ENCODE measurements at places on chromosomes 1 and 21.

GRCh38 chr21:15749861-15750159 lies 20.0 kb downstream of the USP25 start:
- DNase-seq: no peak

DNA sequence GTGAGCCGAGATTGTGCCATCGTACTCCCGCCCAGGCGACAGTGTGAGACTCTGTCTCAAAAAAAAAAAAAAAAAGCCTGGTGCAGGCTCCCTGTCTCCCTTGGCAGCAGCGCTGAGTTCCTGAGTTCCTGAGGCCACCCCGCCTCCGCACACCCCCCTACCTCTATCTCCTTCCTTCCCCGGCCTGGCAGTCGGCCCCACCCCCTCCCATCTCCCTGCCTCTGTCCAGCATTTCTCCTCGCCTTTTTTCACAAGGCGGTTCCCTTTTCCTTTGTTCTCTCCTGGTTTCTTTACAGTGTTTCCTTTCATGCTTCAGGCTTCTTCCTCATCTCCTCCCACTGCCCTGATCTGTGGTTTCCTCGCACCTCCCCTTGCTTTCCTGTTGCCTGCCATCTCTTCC lies 2.7 kb downstream of the RORC start:
- DNase-seq: no peak

DNA sequence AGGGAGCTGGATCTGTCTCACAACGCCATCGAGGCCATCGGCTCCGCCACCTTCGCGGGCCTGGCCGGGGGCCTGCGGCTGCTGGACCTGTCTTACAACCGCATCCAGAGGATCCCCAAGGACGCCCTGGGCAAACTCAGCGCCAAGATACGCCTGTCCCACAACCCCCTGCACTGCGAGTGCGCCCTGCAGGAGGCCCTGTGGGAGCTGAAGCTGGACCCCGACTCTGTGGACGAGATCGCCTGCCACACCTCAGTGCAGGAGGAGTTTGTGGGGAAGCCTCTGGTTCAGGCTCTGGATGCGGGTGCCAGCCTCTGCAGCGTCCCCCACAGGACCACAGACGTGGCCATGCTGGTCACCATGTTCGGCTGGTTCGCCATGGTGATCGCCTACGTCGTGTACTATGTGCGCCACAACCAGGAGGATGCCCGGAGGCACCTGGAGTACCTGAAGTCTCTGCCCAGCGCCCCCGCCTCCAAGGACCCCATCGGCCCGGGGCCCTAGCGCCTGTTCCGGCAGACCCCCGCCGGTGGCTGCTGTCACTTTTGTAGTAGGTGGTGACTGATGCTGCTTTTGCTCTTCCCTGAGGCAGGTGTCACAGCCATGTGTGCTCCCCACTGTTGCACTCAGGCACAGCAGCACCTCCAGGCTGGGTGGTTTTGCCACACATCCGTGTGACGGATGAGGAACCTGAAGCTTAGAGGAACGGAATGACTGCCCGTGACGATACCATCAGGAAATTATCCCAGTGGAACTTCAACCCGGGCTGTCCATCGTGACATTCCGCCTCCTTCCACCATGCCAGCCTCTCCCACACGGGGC lies 1.8 kb downstream of the LRRC3 start:
- DNase-seq: no peak

DNA sequence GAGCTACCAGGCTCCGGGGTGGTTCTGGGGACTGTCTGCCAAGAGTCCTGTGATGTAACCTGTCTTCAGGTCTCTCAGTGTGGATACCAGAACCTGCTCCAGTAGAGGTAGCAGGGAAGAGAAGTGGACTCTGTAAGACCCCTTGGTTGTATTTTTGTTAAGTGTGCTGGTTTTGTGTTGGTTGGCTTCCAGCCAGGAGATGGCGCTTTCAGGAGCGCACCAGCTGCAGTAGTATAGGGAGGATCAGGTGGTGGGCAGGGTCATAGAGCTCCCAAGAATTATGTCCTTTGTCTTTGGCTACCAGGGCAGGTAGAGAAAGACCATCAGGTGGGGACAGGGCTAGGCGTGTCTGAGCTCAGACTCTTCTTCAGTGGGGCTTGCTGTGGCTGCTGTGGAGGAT lies 1147.2 kb upstream of the ADGRL4 start:
- DNase-seq: no peak

GRCh38 chr1:61808968-61809367 lies 66.7 kb downstream of the PATJ start:
- DNase-seq: no peak

GRCh38 chr1:36321119-36321951 lies 2.1 kb downstream of the EVA1B start:
- DNase-seq: no peak

- no peak for DNase-seq
Observed at GRCh38 chr1:8378178-8378577, 60.3 kb downstream of the SLC45A1 start.

- no peak for DNase-seq
Observed at GRCh38 chr1:228228601-228229074, 20.8 kb downstream of the OBSCN start.

- no peak for DNase-seq
Observed at GRCh38 chr1:198848206-198848605, 209.4 kb downstream of the PTPRC start.

GRCh38 chr21:33901412-33902288 lies 14.0 kb downstream of the ATP5PO start:
- DNase-seq: no peak

DNA sequence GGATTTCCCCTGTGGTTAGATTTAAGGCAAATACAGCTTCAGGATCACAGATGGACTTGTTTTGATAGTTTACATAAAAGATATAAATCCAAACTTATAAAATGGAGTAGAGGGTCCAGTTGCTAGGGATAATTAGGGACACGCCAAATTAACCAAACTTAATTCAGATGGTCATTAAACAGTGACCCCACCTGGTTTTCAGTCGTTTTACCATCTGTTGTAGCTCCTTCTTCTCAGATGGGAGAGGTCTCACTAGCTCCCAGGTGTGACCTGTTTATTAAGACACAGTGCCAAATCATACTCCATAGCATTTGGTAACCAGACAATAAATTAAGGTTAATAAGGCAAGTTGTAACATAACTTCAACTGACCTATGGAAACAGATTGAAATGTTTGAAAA lies 8.1 kb upstream of the GADD45A start:
- no peak for DNase-seq

DNA sequence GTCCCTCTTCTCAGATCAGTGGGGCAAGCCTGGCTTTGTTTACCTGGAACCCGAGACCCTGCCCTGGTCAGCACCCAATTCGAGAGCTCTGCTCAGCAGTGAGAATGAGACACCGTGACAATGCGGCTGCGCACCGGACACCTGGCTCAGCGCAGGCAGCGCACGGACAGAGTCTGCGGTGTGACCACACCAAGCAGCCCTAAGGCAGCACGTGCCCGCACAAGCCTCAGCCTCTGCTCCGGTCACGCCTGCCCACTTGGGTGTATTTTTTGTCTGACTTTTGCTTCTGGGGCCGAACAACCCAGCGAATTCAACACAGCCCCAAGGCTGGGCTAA lies 4.7 kb downstream of the KRTAP10-8 start:
- no peak for DNase-seq

- peak; percentile 58 for DNase-seq
Observed at GRCh38 chr1:155134880-155135414, 705 bp upstream of the SLC50A1 start.

DNA sequence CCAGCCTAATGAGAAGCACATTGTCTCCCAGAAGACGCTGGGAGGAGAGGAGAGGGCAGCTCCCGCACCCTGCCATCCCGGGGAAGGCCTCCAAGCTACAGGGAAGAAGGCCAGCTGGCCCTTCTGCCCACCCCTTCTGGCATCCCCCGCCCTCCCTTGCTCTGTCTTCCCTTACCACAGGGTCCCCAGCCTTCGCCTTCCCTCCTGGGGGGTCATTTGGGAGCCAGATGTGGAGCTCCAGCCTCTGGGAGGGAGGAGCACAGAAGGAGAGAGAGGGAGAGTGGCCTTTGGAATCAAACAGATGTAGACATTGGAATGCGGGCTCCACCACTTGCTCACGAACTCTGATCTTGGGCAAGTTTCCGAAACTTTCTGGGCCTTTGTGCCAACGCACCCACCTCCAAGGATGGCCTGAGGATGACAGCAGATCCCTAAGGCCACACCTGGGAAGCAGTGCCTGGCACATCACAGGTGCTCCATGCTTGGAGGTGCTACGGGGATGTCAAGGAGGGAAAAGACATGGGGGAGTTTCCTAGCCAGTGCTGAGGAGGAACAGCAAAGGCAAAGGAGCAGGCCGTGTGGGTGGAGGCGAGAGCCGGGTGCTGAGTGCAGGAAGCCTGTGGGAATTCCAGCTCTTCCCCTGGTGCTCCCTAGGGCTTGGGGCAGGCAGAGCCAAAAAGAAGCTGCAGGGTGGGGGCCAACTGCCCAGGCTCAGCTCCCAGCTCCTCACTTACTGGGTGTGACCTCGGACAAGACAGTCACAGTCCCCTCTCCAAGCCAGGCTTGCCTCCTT lies 23.1 kb upstream of the RSPO1 start:
- DNase-seq: no peak

DNA sequence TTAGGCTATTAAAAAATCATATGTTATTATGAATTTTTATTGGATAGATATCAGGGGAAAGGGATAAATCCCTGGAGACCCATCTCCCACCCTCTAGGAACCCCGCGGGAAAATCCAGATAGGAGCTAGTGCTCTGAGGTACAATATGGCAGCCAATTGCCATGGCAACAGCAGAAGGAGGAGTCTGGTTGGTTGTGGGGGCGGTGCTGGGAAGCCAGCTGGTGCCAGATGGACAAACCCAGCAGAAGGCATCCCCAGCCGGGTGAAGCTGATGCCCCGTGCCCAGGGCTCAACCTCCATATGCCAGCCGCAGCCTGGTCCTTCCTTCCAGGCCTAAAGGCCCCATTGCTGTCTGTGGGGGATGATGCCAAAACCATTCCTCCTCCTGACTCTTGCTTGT lies 38.3 kb downstream of the RHBG start:
- no peak for DNase-seq

DNA sequence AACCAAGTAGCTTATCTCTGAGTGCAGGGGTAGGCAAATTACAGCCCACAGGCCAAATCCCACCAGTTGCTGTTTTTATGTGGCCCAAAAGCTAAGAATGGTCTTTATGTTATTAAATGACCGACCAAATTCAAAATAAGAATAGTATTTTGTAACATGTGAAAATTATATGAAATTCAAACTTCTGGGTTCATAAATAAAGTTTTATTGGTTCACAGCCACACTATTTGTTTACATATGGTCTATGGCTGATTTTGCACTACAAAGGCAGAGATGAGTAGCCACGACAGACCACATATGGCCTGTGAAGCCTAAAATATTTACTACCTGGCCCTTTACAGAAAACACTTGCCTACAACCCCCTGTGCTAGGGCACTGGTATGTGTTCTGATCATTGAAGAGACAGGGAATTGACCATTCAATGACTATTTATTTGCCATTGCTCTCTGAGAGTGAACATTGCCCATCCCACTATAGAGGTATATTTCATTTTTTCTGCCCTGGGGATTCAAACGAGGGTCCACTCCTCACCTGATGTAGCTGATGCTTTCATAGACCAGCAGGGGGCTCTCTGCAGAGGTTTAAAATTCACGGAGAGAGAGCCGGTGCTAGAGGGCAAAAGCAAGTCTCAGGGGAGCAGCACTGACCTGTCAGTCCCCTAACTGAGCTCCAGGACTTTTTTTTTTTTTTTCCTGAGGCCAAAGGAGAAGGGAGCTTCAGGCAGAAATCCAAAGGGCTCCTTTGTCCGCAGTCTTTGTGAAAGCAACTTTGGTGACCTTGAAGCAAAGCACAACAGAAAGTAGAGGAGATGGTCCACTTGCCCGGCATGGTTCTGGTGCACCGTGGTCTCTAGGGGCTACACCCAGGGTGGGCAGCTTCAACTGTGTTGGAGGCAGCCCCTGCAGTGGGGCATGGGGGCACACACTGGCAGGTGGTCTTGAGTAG lies 7.3 kb upstream of the GNL2 start:
- peak; percentile 9 for DNase-seq

DNA sequence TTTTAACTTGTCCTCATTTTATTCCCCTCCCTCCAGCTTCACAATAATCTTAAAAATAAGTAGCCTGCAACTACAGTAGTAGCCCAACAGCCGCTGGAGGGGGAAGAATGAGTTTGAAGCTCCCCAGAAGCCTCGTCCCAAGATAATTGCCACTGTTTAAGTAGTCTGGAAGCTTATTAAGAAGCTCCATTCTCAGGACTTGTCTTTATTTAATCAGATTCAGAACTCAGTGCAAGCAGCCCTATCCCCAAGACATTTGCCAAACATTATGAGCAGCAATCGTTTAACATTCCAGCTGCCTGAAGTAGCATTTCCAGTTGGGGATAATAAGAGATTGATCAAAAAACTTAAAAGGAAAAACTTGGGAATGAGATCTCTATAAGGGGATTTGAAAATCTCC lies 106.0 kb downstream of the URB2 start:
- DNase-seq: no peak

GRCh38 chr1:26010825-26011224 lies 10.8 kb upstream of the EXTL1 start:
- no peak for DNase-seq

- no peak for DNase-seq
Observed at GRCh38 chr21:16708101-16708835, 804.6 kb upstream of the CXADR start.

GRCh38 chr1:226027538-226028217 lies 28.5 kb upstream of the SDE2 start:
- no peak for DNase-seq

DNA sequence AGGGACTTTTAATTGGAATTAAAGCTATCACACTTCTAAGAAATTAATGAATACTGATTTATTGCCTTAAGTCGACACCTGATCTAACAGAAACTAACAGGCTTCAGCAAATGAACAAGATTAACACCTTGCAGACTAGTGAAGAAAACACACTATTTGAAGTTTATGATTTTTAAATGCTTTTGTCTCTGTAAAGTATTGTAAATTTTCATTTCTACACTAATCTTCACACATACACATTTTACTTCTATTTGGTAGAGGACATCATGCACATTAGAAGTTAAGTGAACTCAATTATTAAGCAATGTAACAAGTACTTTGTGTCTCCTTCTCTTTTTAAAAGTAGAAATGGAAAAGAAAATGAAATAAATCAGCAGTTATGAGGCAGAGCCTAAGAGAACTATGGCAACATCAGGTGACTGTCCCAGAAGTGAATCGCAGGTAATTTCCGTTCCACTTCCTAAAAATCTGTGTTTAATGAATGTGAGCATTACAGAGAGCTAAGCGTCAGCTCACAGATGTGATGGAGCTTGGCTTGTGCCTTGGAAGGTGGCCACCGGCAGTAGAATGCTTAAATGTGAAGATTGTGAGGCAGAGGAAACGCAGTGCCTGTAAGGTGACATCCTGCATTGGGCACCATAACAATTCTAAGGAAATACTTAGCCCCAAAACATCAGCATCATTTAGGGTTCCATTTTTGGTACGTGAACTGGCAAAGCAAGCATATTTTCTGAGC lies 1.2 kb downstream of the PRMT2 start:
- no peak for DNase-seq

- DNase-seq: no peak
Observed at GRCh38 chr1:4797429-4797828, 143.0 kb downstream of the AJAP1 start.
